Activated CD8-positive, alpha-beta memory T cell treated with anti-CD3 and anti-CD28 coated beads, Interleukin-2, amount 10 ng/mL, durations not matched to agents 7 days and 5 days (primary cell): ENCODE measurements at places on chromosomes 16 and 17.

GRCh38 chr17:65039336-65039988 is 17.1 kb downstream of the GNA13 start:
- DNase-seq = peak; percentile 78

DNA sequence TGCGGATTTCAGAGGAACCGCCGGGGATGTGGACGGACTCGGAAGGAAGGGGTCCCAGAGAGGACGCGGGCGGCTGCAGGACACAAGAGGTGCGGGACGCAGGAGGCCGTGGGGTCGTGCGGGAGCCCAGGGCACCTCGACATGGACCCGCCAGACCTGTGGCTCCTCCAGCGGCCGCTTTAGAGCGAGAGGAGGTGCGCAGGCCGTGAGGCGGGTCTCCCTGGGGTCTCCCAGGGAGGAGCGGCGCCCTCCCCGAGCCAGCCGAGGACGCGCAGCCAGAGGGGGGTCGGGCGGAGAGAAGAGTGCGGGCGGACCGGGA is 6.8 kb upstream of the FLYWCH1 start:
- no peak for DNase-seq

- no peak for DNase-seq
Observed at GRCh38 chr17:79706931-79707850, 23.6 kb upstream of the ENPP7 start.

DNA sequence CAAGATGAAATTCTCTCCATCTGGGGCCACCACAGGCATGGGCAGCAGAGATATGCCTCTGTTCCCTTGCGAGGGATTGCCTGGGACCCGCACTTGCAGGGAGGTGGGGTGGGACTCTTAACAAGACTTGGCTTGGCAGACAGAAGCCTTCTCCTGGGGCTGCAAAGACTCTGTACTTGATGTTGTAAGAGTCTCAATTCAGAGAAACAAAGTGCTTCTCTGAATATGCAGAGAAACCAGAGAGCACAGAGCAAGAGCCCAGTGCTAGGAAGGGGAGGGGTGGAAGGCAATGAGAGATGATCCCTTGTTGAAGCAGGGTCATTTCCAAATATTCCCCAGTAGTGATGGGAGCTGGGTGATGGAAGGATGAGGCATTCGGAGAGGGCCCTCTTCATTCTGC is 2.2 kb downstream of the MMP28 start:
- DNase-seq = no peak

- no peak for DNase-seq
Observed at GRCh38 chr16:81138831-81139557, 42.8 kb upstream of the GCSH start.

- DNase-seq = no peak
Observed at GRCh38 chr17:1478418-1478817, 14.1 kb downstream of the MYO1C start.

GRCh38 chr16:14378131-14378551 is 251.9 kb downstream of the PARN start:
- no peak for DNase-seq

DNA sequence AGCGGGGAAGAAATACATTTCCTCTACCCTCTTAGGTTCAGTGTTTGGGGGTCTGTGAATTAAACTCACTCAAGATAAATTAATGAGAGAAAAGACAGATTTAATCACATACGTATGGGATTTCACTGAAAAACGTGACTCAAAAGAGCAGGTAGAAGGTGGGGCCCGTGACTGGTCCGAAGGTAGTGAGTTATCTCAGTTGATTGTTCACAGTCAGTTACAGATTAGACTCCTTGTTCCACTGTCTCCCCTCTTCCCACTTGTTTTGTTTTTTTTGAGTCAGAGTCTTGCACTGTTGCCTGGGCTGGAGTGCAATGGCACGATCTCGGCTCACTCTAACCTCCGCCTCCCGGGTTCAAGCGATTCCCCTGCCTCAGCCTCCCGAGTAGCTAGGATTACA is 301.2 kb downstream of the SEC14L1 start:
- peak; percentile 53 for DNase-seq

- no peak for DNase-seq
Observed at GRCh38 chr17:80443916-80444643, 29.1 kb downstream of the ENDOV start.

DNA sequence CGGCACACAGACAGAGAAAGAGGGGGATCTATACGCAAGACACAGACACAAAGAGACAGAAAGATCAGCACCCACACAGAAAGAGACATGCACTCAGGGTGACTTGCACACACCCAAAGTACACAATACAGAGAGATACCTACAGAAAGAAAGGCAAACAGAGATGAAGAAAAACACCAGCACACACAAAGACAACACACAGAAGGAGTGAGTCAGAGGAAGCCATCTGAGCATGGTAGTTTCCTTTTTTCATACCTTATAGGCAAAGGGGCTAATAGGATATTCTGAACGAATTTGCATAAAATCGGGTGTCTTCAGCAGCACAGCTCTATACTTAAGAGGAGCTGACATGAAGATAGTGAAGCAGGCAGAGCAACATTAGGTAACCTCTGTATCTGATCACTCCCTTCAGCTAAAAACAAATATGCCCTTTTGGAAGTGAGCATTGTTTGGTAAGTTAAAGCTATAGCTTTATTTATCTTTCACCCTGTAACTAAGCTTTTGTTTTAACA is 198.6 kb downstream of the AATF start:
- DNase-seq = no peak

GRCh38 chr17:27217631-27218030 is 76.3 kb upstream of the WSB1 start:
- DNase-seq = no peak

GRCh38 chr16:8729779-8730334 is 55.4 kb downstream of the ABAT start:
- DNase-seq = no peak

DNA sequence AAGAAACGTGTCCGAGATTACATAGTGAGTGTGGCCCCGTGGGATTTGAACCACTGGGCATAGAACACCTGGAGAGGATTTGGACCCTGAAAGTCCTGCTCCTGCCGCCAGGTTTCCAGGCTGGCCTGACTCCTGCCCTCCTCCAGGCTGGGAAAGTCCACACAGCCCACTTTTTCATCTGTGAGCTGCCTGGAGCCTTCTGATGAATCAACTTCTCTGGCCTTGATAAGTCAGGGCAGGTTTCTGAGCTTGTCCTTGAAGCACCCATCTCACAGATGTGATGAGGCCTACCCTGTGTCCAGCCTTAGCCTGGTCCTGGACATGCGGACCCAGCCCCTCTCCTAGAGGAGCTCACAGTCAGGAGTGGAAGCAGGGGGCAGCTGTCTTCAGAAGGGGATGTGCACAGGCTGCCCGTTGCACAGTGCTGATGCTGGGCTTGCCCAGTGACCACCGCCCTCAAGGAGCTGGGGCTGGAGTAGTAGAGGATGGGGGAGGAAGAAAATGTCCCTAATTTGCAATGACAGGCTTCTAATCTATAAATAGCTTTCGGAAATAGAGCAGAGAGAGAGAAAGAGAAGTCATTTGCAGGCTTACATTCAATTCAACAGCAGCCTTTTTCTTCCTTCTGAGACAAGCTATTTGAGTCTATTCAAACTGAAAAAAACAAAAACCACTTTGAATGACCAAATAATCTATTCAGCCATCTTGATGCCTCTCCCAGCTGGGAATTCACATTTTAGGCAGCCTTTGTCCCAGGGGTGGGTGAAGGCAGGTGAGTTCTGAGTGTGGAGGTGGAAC is 73.5 kb upstream of the DNAJA2 start:
- DNase-seq = no peak

DNA sequence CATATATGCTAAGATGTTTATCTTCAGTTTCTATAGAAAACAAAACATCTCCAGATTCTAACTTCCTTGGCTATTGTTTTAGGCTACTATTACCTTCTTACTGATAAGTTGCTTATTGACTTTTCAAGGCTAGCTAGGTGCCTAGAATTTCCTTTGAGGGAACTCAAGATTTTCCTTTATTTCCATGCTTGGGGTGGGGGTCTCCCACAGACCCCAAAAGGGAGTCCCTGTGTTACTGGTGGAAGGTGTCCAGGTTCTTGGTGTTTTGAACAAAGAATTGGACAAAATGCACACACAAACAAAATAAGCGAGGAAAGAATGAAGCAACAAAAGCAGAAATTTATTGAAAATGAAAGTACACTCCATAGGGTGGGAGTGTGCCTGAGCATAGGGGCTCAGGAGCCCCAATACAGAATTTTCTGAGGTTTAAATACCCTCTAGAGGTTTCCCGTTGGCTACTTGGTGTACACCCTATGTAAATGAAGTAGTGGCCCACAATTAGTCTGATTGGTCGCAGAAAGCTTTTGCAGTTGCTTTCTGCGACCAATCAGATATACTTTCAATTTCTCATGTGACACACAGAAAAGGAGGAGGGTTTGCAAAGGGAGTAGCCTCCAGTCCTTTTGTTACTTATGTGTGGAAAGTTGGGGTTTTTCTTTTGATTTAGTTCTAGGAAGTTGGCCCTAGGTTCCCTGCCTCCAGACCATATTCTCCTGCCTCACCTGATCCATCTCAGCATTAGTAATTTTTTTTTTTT is 67.5 kb downstream of the MARF1 start:
- DNase-seq = no peak

GRCh38 chr16:49788572-49788971 is 67.3 kb downstream of the ZNF423 start:
- DNase-seq = no peak

DNA sequence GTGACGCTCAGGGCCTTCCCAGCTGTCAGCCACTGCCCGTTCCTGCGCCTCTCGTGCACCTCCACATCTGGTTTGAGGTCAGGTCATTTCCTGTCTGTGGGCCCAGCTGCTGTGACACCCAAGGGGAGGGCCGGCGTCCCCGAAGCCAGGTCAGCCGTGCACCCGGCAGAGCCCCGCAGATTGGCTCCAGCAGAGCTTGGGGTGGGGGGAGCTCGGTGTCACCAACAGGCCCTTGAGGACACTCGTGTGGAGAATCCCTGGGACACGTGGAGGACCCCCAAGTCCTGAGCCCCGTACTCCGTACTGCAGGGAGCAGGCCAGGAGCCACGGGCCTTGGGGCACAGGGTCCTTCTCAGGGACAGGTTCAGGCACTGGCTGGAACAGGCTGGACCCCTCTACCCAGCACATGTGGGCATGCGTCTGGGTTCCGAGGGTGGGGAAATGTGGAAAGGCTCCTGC is 4.8 kb downstream of the SPATA2L start:
- DNase-seq = peak; percentile 83

GRCh38 chr17:34301986-34302385 is 16.4 kb downstream of the CCL11 start:
- DNase-seq = no peak

- DNase-seq = peak; percentile 84
Observed at GRCh38 chr17:32609085-32609484, 122.3 kb downstream of the CDK5R1 start.

DNA sequence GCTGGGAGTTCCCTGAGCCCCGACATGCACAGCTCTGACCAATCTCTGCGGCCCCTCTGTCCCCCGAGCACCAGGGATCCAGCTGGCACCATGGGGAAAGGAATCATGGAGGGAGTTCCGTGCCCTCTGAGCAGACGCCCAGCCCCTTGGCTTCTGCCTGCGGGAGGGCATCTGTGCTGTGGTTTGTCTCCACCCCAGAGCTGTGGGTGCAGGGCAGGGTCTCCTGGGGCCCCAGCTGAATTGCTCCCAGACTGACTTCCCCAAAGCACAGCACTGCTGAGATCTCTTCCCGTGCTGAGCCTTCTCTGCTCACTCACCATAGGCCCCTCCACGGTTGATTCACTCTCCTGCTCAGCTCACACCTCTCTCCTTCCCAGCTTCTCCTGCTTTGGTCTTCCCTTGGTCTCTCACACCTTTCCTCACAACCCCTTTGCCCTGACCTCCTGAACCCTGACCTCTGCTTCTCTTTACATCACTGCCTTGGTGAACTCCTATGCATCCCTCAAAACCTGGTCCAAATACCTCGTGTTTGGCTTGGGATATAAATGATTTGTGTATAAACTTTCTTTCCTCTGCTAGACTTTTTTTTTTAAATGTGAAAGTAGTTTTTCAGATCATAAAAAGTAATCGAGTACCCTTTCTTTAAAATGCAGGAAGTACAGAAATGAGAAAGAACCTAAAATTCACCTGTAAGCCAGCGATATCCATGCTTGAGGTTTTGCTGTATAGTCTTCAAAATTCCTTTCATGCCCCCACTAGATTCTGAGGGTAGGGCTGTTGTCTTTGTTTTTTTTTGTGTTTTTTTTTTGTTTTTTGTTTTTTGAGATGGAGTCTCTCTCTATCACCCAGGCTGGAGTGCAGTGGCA is 265.3 kb downstream of the SEC14L1 start:
- DNase-seq = no peak

DNA sequence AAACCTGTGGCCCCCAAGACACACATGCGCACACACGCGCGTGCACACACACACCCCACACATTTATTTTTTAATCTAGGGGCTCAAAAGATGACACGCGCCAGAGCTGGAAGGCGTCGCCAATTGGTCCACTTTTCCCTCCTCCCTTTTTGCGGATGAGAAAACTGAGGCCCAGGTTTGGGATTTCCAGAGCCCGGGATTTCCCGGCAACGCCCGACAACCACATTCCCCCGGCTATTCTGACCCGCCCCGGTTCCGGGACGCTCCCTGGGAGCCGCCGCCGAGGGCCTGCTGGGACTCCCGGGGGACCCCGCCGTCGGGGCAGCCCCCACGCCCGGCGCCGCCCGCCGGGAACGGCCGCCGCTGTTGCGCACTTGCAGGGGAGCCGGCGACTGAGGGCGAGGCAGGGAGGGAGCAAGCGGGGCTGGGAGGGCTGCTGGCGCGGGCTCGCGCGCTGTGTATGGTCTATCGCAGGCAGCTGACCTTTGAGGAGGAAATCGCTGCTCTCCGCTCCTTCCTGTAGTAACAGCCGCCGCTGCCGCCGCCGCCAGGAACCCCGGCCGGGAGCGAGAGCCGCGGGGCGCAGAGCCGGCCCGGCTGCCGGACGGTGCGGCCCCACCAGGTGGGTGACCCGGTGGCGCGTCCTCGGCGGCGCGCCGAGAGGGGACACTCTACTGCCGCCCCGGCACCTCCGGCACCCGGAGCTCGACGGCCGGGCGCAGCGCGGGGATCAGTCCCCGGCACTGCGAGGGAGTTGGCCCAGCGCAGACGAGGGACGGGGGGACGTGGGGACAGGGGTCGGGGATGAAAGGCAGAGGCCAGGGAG is at the start of gene STAT5A:
Gene STAT5A, plus strand, starts transcription at position 522 of the 826 bp plus-strand sequence. CDS start 914 bp downstream, outside the sequence.
- DNase-seq = peak; percentile 91

DNA sequence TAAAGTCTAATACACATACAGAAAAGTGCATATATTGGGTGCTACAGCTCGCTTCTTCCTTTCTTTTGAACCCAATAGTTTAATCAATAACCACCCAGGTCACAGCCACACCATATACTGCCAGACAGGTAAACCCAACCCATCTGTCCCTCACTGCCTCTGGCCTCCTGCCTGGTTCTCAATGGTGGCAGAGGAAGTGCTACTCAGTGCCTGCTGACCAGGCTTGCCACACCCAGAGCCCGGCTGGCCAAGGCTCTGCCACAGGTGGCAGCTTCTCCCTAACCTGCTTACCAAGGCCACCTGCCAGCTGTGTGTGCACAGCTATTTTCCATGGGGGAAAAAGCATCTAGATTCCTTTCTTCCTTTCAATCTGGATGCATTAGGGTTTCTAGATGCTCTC is 584 bp downstream of the PMP22 start:
- no peak for DNase-seq

GRCh38 chr16:64926476-64926875 is 195.4 kb downstream of the CDH11 start:
- DNase-seq = no peak

- DNase-seq = no peak
Observed at GRCh38 chr17:80084773-80085172, 16.6 kb upstream of the GAA start.

- no peak for DNase-seq
Observed at GRCh38 chr17:79549141-79549915, 61.5 kb downstream of the RBFOX3 start.

GRCh38 chr16:79298894-79299799 is 301.4 kb downstream of the MAF start:
- no peak for DNase-seq
